ENCODE measurements at places on chromosomes 3 and 15.

DNA sequence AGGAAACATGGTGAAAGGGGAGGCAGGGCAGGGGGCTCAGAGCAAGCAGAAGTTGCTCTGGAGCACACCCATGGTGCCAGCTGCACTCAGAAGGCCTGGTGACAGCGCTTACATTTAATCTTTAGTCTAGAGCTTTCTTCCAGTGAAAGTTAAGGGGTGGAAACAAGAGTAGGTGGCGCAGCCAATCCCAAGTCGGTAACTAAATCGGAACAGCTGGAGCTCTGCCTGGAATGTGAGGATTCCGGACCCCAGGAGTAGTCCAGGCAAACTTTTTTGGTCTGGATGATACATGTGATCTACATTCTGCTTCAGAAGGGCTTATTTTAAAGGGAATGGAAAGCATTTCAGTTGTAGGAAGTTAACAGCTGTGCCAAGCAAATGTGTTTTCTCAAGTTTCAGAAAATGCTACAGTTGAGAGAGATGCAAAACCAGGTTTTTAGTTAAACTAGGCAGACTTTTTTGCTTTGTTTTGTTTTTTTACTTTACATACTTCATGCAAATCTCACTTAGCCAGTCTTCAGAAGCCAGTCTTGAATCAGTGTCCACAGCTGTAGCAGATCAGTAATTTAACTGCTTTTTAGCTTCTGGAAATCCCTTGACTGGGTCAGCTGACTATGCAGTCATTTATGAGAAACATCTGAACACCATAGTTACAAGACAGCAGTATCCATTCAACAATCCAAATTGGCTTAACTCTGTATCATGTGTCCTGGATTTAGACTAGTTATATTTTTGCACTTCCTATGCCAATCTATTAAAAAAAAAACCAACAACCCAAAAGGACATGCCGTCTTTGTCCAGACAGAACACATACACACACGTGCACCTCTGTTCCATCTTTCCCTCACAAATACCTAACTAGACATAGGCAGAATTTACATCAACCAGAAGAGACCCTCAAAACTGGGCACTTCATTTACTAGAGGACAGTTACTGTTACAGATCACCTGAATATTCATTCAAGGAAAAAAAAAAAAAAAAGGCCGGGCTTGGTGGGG, 33.2 kb downstream of the ZNF106 start:
- no peak for DNase-seq

DNA sequence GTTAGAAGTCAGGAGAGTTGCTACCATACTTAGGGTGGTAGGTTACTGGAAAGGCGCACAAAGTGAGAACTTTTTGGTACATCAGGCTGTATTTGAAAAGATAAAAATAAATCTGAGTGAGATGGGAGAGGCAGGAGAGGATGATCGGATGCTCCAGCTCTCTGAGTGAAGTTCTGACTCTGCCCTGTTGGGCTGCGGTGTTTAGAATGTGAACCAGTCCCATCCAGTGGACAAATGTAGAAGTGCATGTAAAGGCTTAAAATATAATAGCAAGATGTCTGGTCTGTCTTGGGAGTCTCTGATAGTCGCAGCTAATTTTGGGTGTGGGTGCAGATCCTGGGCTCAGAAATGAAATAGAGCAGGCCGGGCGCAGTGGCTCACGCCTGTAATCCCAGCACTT, 30.4 kb downstream of the ACKR2 start:
- DNase-seq = no peak

DNA sequence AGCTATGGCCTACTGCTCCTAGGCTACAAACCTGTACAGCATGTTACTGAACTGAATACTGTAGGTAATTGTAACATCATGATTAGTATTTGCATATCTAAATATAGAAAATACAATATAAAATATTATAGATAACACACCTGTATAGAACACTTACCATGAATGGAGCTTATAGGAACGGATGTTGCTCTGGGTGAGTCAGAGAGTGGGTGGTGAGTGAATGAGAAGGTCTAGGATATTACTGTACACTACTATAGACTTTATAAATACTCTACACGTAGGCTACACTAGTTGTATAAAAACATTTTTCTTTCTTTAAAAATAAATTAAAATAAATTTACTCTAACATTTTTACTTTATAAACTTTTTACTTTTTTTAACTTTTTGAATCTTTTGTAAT, 224.0 kb upstream of the CBLB start:
- DNase-seq = no peak

DNA sequence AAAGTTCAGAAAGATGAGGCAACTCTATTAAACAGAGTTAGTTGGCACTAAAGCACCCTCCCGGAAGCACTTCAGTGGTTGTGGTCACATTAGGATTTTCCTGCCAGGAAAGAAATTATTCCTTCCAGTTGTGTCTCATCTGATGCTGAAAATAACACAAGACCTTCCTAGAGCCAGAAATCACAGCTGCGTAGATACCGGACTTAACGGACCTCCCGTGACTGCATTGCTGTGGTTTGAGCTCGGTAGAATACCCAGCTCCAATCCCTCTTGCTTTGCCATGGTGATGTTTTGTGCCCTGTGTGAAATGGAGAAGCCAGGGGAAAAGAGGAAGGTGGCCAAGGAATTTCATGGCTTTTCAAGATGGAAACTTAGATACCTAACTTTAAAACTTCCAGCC, 215.0 kb upstream of the IGF1R start:
- DNase-seq = no peak

DNA sequence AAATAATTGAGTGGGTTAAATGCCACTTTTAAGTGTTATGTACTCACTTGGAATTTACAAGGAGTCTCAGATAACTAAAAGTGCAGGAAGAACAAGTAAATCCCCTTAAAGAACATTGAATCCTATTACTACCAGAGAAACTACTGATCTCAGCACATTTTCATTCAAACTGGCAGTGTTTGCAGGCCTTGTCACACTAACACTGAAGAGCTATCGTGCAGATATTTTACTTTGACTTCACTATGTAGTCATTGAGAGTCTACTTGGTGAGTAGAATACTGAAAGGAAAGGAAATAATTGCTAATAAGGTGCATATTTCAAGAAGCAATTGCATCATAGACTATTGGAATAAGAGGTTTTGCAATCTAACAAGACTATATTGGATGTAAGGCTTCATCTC, 721.4 kb upstream of the CBLB start:
- no peak for DNase-seq

- no peak for DNase-seq
Observed at GRCh38 chr3:148937467-148938255, 53.7 kb upstream of the GYG1 start.

GRCh38 chr3:171374260-171374659, 85.9 kb downstream of the TNIK start:
- DNase-seq = no peak

GRCh38 chr15:70344666-70345065, 246.9 kb upstream of the TLE3 start:
- DNase-seq = no peak

- DNase-seq = no peak
Observed at GRCh38 chr3:169939751-169940150, 26.9 kb upstream of the SEC62 start.

- no peak for DNase-seq
Observed at GRCh38 chr3:122004107-122004506, 17.9 kb downstream of the ILDR1 start.

DNA sequence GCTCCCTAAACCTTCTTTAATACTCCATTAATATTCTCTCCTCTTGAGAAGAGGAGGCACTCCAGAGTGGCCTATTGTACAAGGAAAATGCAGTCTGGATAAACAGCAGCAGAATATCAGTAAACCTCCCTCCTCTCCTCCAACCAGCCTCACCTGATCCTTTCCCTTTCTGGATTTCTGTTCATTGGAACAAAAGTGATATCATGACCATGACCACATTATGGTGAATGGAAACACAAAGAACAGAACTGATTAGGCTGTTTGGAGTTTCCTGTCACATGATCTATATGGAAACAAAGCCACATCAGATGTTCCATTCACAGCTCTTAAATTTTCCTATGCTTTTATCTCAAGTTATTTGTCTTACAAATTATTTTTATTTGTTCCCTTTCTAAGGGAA, 14.6 kb downstream of the C2CD4B start:
- DNase-seq = no peak

GRCh38 chr3:152330559-152330958, 61.8 kb downstream of the MBNL1 start:
- DNase-seq = no peak

DNA sequence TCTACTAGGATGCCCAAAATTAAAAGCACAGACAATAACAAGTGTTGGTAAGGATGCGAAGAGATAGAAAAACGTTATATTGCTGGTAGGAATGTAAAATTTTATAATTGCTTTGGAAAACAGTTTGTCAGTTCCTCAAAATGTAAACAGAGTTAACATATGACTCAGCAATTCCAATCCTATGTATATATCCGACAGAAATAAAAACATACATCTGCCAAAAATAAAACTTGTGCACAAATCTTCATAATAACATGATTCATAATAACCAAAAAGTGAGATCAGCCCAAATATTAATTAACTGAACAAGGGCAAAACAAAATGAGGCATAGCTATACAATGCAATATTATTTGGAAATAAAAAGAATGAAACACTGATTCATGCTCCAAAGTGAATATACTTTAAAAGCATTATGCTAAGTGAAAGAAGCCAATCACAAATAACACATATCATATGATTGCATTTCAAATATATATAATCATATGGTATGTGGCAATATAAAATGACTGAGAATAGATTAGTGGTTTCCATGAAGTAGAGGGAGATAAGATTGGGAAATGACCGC, 609.3 kb downstream of the IGSF11 start:
- DNase-seq = no peak

DNA sequence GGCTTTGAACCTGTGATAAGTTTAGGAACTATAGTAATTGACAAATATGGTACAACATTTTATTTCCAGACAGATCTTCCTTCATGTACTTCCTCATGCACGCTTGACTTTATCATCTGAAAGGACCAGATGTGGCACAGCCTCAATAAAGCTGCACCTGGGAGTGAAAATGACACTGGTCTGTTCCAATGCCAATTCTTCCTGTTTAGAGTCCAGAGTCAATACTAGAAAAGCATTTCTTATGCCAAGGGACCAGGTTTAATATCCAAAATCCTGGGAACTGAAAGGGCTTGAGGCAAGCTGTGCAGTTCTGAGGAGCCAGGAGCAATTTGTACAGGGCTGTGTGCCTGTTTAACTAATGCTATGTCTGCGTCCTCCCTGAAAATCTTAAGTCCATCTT, 15.3 kb downstream of the DPH6 start:
- no peak for DNase-seq

DNA sequence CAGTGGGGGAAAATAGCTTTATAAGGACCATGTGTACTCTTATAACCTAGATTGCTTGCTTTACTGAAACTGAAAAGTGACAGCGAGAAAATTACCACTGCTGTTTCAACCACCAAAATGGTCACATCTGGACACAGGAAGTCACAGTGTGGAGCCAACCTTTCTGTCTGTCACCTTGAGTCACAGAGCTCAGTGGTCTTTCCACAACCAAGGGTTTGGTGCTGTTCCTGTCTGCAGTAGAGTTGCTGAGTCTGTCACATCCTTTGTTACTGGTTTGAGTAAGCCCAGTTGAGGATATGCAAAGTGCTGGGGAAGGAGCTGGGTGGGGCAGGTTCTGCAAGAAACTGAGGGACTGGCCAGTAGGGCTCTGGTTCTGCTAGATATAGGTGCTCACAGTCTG, 139.1 kb upstream of the EIF1B start:
- DNase-seq = no peak

- DNase-seq = no peak
Observed at GRCh38 chr15:95758851-95759250, 571.6 kb upstream of the NR2F2 start.

DNA sequence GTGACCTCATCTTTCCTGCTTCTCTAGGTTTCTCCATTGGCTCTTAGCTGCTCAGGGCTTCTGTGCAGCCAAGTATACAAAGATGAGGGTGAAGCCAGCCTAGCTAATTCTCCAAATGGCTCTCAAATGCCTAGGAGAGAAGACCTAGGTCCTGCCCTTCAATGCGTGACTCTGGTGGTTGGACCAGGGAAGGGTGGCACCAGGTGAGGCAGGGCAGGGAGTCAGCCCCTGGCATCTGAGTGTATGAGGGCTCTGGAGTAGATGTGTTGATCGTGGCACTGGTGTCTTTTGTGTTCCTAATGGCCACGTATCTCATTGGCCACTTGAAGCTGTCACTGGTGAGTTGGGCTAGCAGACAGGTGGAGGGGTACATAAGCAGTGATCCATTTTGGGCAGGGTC, 59.8 kb downstream of the PDIA5 start:
- DNase-seq = no peak

- DNase-seq = no peak
Observed at GRCh38 chr15:39502611-39503195, 78.2 kb upstream of the THBS1 start.

DNA sequence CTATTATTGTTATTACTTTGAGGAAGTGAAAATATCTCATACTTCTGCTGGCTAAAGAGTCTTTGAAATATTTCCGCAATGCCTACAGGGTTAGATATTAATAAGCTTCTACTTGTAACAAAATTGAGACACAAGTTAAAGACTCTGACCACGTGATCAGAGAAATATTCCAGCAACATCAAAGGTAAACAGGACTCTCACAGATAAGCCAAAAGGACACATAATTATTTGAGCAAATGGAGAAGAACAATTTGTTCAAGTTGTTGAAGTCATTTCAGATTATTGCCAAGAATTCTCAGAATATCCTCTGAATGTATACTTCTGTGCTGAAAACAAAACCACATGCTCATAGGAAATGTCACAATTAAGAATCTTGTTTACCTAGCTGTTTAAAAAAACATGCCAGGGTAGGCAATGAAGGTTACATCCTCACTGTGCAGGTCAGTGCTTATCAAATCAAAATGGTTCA, 225.8 kb upstream of the ALCAM start:
- DNase-seq = no peak

DNA sequence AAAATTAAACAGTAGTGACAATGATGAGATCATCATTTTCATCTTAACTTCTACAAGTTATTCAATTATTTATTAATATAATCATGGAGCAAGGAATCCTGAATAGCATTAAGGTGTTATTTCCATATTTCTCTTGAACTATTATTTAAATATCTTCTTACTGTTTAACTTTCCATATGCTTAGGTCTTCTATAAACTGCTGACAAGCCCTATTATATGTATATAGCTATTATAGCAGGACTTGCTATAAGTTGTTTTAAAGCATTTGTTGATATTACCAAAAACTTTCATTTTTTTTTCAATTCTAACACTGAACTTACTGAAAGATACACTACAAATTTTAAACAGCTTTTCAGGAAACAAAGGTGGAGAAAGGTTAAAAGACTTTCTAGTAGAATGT, 76.7 kb downstream of the PLD1 start:
- no peak for DNase-seq

- DNase-seq = no peak
Observed at GRCh38 chr15:69979262-69979661, 118.5 kb downstream of the TLE3 start.

- no peak for DNase-seq
Observed at GRCh38 chr3:29758434-29759322, 477.8 kb downstream of the RBMS3 start.

DNA sequence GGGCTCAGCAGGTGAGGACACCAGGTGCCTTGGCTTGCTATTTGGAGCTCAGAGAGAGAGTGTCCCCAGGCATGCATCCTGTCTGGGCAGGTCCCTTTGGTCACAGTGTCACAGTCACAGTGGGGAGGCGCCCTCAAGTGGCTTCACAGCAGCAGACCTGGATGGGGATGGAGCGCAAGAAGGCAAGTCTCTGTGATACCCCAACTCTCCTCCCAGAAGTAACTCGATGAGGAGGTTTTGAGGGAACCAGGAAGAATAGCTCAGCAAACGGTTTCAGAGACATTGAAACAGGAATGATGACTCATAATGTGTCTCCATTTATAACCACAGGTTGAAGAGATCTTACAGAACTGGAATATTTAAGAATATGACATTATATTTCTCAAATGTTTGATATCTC, 66.5 kb upstream of the SH3GL3 start:
- DNase-seq = no peak

- DNase-seq = no peak
Observed at GRCh38 chr15:50358845-50359244, 3.8 kb upstream of the GABPB1 start.
